Esophagus mucosa (tissue), 1 donor: ENCODE measurements at places on chromosomes 4 and X. TPM values are rescaled to one million over a fixed set of nuclear protein-coding genes. Genes with fewer than 3 reads are reported as not detected.
A peak's percentile ranks its signal among the peaks of the same experiment; 100 is the strongest.

DNA sequence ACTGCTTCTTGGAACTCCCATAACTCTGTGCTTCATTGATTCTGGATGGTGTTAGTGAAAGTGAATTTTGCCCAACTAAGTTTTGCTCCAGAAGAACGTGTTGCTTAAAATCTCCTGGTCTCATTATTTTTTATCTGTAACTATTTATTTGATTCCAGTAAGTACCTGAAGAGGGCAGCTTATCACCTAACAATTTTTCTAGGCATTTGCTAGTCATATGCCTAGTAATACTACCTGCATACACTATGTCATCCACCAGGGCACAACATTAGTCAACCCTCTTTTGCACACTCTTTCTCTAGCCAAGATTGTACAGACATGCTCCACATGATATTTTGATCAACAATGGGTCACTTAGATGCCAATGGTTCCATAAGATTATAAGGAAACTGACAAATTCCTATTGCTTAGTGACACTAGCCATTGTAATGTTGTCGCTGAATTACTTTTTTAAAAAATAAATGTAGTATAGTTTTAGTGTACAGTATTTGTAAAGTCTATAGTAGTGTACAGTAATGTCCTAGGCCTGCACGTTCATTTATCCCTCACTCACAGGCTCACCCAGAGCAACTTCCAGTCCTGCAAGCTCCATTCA is 499.9 kb upstream of the AADAT start:
- ATAC-seq: no peak

- peak; percentile 66 for ATAC-seq
Measured at GRCh38 chr4:122764821-122765215, 32.3 kb downstream of the BBS12 start.

DNA sequence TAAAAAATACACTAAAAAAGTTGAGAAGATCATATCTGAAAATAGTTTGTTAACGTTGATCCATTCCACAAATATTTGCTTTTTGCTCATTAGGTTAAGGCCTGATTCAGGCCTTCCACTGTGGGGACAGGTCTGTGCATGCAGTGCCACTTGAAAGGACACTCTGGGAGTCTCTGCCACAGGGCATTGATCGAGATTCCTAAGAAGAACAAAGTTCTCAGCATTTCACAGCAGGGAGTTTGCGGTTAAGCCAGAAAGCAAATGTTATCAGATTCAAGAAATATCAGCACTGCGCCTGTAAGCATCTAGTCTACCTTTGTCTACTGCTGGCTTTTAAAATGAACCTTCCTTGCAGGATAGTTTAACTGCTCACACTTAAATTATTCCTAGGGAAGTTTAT is 62.2 kb upstream of the TNIP3 start:
- no peak for ATAC-seq

DNA sequence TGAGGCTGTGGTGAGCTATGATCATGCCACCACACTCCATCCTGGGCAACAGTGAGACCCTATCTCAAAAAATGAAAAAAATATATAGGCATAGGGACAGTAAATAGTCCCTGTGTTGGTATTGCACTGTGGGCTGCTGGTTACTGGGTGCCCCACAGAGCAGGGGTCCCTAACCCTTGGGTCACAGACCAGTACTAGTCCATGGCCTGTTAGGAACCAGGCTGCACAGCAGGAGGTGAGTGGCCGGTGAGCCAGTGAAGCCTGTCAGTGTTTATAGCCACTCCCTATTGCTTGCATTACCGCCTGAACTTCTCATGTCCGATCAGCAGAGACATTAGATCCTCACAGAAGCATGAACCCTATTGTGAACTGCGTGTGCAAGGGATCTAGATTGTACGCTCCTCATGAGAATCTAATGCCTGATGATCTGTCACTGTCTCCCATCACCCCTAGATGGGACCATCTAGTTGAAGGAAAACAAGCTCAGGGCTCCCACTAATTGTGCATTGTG is 106.5 kb downstream of the TNIP2 start:
- ATAC-seq: no peak

Gene AKAP4
- not detected for total RNA-seq

GRCh38 chr4:4491396-4491893 is 50.4 kb downstream of the STX18 start:
- ATAC-seq: no peak

DNA sequence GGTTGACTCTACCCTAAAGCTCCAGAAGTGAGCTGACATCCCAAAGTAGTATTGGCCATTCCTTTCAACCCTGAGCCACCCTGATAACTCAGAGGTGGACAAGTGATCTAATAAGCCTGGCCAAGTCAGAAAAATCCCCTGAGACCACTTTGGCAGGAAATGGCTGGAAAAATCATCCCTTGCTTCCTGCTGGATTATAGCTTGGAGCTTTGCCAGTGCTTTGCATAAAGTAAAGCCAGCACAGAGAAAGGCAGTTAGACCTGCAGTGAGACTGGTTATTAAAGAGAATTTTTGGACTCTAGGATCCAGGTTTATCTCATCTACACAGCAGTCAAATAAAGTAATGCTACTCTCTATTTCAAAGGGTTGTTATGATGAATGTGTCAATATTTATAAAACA is 6.4 kb downstream of the CXCL3 start:
- no peak for ATAC-seq

Gene SSX3
- total RNA-seq: not detected

DNA sequence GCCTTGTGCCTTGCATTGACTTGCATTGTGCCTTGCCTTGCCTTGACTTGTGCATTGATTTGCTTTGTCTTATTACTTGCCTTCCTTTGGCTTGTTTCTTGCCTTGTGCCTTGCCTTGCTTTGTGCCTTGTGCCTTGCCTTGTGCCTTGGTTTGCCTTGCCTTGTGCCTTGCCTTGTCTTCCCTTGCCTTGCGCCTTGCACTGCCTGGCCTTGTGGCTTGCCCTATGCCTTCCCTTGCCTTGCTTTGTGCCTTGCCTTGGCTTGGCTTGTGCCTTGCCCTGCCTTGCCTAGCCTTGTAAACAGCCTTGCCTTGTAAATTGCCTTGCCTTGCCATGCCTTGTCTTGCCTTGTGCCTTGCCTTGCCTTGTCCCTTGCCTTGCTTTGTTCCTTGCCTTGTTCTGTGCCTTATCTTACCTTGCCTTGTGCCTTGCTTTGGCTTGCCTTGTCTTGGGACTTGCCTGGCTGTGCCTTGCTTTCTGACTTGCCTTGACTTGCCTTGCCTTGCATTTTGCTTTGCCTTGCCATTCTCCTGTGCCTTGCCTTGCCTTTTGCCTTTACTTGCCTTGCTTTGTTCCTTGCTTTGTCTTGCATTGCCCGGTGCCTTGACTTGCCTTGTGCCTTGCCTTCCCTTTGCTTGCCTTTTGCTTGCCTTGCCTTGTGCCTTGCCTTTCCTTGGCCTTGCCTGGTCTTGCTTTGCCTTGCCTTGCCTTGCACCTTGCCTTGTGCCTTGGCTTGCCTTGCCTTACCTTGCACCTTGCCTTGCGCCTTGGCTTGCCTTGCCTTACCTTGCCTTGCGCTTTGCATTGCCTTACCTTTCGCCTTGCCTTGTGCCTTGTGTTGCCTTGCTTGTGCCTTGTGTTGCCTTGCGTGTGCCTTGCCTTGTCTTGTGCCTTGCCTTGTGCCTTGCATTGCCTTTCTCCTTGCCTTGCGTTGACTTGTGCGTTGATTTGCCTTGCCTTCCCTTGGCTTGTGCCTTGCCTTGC is 97.5 kb downstream of the TAB3 start:
- ATAC-seq: no peak

- no peak for ATAC-seq
Measured at GRCh38 chrX:70755850-70756249, 152.7 kb downstream of the TEX11 start.

- no peak for ATAC-seq
Measured at GRCh38 chr4:7801001-7801400, 138.7 kb downstream of the AFAP1 start.

Gene SPRY1
- total RNA-seq: 16.0 TPM

DNA sequence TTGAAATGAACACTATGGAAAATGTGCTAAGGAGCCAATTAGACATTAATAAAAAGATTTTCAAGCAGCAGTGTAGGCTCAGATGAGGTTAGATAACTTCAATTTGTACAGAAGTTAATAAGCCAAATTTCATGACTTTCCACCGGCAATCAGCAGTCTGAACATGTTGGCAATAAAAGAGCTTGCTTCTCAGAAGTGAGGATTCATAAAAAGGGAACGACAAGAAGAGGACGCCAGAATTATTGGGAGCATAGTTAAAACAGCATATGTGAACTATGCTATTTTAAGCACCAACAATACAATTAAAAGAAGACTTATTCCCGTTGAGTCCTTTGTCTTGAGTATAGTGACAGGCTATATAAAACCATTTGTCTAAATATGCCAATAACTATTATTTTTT is 785.3 kb downstream of the ADGRL3 start:
- no peak for ATAC-seq
